ENCODE measurements at places on chromosomes 11 and 22. TPM values are rescaled to one million over a fixed set of nuclear protein-coding genes. Genes with fewer than 3 reads are reported as not detected.

OR10A2 gene
- under 0.01 TPM for total RNA-seq

RIBC2 gene
- not detected for total RNA-seq

TEX54 gene
- total RNA-seq = not detected

RFPL3 gene
- total RNA-seq = not detected

SCN3B gene
- 0.24 TPM for total RNA-seq

CATSPER1 gene
- not detected for total RNA-seq

OR56B4 gene
- not detected for total RNA-seq
